NCI-H774 (cell line): ENCODE measurements at places on chromosomes 7 and 10.

DNA sequence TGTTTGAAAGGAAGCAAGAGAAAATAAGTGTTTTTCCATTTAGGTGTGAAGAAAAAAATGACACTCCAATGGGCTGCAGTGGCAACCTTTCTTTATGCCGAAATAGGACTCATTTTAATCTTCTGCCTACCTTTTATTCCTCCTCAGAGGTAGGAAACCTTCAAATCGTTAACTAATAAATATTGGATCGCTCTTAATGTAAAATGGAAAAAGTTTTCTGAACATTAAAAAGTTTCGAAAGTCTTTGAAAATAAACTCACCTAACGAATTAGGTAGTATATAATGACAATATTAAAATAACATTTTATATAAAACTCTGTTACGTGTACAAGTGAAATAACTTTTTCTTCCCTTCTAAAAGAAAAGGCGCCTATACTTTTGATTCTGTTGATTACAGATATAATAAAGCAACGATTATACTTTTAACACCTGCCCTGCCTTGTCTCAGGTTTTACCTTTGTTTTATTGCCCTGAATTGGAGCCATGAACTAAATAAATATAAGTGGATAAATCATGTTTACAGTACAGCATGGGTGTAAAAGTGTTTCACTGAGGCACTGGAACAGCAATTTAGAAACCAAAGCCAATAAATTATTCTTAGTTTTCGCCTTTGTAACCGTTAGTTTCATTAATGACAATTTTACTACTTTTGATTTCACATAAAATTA is 804 bp downstream of the BCAP29 start:
- DNase-seq, result no peak

DNA sequence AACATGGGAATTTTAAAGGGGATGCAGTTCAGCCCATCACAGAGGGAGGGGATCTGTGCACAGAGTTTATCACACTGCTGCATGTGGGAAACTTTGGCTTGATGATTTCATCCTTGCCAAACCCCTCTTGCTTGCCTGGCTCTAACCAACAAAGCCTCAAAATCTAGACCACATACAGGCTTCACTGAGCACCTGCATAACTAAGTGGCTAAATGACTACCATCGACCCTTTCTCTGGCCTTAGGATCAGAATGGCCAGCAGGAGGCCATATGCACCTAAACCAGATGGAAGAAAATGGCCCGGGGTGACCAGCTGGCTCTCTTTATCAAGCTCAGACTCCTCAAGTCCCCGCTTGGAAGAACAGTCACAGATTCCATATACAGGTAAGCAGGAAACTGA is 15.6 kb upstream of the ZNF25 start:
- no peak for DNase-seq

GRCh38 chr7:123675181-123675473 is 19.5 kb downstream of the LMOD2 start:
- no peak for DNase-seq

- DNase-seq, result no peak
Measured at GRCh38 chr10:88598055-88598454, 11.5 kb downstream of the LIPJ start.

GRCh38 chr7:21029006-21029405 is 242.3 kb upstream of the SP8 start:
- no peak for DNase-seq

GRCh38 chr10:50636618-50637579 is 13.1 kb upstream of the SGMS1 start:
- DNase-seq, result no peak

DNA sequence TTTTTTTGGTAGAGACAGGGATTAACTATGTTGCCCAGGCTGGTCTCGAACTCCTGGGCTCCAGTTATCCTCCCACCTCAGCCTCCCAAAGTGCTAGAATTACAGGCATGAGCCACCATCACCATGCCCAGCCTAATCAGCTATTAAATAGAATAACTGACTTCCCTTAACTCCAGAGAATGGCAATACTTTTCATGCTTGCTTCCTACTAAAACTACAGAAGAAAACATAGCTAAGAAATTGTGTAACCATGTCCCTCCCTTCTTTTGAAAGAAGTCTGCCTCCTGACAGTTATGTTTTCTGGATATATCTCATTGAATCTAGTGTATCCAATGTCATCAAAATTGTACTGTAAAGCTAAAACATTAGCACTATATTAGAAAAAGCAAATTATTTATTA is 95.6 kb downstream of the KMT2C start:
- DNase-seq, result no peak

GRCh38 chr10:50991456-50992355 is 82.6 kb upstream of the PRKG1 start:
- DNase-seq, result no peak

- no peak for DNase-seq
Measured at GRCh38 chr10:75852851-75853484, 421.5 kb downstream of the LRMDA start.

- DNase-seq, result no peak
Measured at GRCh38 chr7:46741938-46742540, 821.0 kb upstream of the IGFBP3 start.

GRCh38 chr10:21047511-21047910 is 150.4 kb upstream of the NEBL start:
- no peak for DNase-seq

DNA sequence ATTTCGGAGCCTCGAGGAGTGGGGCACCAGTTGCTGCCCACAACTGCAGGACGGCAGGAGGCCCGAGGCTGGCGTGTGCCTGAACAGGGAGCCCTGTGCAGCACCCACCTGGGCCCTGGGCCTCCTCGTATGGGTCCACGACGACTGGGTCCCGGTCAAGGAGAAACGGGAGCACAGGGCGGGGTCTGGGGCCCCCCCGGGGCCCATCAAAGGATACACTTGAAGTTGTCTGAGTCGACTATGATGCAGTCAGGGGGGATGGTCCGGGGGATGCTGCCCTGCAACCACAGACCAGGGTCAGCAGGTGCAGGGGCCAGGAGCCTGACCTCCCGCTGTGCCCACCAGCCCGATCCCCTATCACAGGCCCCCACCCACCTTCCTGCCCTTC is 28.5 kb upstream of the NKX6-2 start:
- no peak for DNase-seq

DNA sequence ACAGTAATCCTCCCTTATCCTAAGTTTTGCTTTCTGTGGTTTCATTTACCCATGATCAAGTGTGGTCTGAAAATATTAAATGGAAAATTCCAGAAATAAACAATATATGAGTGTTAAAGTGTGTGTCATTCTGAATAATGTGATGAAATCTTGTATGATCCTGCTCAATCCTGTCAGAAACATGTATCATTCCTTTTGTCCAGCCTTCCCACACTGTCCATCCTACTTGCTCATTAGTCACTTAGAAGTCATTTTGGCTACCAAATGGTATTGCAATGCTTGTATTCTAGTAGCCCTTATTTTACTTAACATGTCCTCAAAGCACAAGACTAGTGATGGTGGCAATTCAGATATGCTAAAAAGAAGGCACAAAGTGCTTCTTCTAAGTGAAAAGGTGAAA is 1211.2 kb upstream of the SORCS1 start:
- no peak for DNase-seq

- DNase-seq, result no peak
Measured at GRCh38 chr10:131290781-131291180, 20.7 kb downstream of the TCERG1L start.

- DNase-seq, result no peak
Measured at GRCh38 chr10:6592080-6592479, 12.0 kb upstream of the PRKCQ start.

GRCh38 chr10:123573236-123574108 is 92.7 kb upstream of the GPR26 start:
- peak; percentile 17 for DNase-seq
